ENCODE measurements at places on chromosomes 7 and 10.

- DNase-seq: no peak
Measured at GRCh38 chr10:89475125-89475524, 60.3 kb downstream of the SLC16A12 start.

GRCh38 chr10:33117816-33118215, 159.8 kb upstream of the ITGB1 start:
- peak; percentile 41 for DNase-seq

DNA sequence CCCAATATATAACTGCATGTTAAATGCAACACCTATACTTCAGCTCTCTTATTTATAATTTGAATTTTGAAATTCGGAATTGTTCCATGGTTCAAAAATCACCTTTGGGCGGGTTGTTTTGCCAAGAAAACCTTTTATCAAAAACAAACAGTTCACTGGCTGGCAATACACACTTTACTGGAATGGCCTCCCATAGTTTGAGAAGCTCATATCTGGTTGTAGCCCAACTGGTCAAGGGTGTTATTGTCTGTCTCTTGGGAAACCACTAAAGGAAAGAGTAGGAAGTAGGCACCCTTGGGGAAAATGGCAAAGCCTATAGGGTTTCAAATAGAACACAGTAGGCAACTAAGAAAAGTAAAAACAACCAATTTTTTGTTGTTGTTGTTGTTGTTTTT, 117.9 kb downstream of the HIPK2 start:
- DNase-seq: no peak

GRCh38 chr7:36109013-36109627, 43.9 kb upstream of the EEPD1 start:
- no peak for DNase-seq

DNA sequence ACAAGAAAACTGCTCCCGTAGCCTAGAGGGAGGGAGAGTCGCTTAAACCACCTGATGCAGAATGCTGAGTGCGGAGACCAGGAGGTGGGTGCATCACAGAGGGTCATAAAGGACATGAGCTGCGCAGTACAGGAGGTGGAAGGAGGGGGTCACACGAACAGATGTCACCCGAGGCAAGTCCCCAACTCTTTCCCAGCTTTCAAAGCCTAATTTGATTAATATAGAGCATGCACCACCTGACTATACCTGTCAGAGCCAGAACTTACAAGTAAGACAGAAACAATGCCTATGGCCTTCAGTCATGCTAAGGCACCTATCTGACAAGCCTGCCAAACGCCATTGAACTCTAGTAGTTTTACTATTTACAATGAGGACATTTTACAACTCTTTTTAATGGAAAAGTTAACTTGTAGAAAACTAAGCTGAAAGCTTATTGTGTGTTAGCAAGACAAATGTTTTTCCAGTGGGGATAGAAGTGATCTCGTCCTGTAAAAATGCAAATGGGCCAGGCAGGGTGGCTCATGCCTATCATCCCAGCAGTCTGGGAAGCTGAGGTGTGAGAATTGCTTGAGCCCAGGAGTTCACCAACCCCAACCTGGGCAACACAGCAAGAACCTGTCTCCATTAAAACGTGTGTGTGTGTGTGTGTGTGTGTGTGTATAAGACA, 1.1 kb upstream of the VOPP1 start:
- no peak for DNase-seq

GRCh38 chr7:43758822-43759683, 573 bp downstream of the BLVRA start:
- DNase-seq: peak; percentile 28

- no peak for DNase-seq
Measured at GRCh38 chr7:20402747-20403230, 72.1 kb downstream of the ITGB8 start.

DNA sequence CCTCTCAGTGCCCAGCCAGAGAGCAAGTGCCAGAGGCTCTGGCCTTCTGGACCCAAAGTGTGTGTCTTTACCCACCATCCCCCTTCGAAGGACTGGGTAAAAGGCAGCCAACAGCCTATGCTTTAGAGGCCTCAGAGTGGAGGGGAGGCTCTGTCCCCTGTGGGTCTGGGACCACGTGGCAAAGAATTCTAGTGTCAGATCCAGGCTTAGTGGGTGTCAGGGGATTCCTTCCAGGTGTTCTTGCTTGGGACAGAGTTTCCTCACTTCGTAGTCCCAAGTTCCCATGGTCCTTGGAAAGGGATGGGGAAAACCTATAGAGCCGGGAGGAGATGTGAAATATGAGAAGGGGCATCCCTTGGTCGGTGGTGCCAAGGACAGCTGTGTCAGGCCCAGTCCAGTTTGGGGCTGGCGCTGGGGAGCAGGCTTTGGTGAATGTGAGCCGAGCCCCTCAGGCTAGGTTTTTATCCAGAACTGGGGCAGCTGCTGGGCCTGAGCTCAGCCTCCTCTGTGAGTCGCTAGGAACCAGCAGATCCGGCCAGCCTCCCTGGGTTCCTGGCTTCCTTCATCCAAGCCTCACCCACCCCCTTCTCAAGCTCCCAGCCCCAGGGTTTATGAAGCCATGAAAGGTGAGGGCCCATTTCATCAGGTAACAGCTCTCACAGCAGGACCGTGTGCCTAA, 71.2 kb downstream of the C10orf105 start:
- no peak for DNase-seq

- DNase-seq: peak; percentile 21
Measured at GRCh38 chr7:135620980-135621850, 41.1 kb upstream of the STMP1 start.

DNA sequence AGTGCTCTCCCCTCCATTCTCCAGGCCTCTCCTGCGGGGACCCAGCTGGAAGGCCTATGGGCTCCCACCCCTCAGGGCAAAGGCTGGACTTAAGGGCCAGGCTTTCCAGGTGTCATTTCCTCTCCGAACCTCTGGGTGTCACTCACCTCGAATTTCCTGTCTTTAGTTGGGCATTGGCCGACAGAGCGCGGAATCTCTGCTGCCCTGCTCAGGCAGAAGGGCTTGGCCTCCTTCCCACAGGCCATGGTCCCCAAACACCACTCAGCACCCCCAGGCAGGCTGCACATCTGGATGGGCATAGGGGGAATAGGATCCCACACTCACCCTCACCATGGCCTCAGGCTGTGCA, 212.9 kb downstream of the CCSER2 start:
- DNase-seq: no peak

- no peak for DNase-seq
Measured at GRCh38 chr10:76558996-76559891, 1078.4 kb downstream of the KCNMA1 start.

- no peak for DNase-seq
Measured at GRCh38 chr7:114182837-114183236, 231.8 kb upstream of the FOXP2 start.

- no peak for DNase-seq
Measured at GRCh38 chr10:6394084-6394483, 186.0 kb downstream of the PRKCQ start.

- DNase-seq: no peak
Measured at GRCh38 chr10:62462461-62462860, 88.3 kb downstream of the ZNF365 start.

GRCh38 chr10:97356318-97356914, 21.9 kb upstream of the FRAT2 start:
- DNase-seq: no peak

- no peak for DNase-seq
Measured at GRCh38 chr10:4623200-4623599, 202.8 kb upstream of the AKR1E2 start.

DNA sequence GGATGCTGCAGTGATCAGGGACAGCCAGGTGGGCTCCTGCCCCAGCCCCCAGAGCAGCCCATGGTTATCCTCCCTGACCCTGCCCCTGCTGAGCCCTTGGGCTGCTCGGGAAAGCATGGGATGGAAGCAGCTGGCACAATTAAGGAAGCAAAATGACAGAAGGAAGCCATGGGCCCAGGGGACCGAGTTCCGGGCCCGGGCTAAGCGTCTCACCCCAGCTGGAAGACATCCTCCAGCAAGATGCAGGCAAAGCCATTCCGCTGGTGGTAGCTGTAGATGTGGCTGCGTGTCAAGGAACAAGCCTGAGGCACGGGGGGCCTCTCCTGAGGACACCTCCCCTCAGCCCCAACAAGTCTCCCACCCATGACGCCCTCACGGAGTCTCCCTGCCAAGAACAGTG, 1.1 kb downstream of the ATG9B start:
- DNase-seq: no peak

- no peak for DNase-seq
Measured at GRCh38 chr10:28171468-28172222, 131.2 kb downstream of the MPP7 start.

DNA sequence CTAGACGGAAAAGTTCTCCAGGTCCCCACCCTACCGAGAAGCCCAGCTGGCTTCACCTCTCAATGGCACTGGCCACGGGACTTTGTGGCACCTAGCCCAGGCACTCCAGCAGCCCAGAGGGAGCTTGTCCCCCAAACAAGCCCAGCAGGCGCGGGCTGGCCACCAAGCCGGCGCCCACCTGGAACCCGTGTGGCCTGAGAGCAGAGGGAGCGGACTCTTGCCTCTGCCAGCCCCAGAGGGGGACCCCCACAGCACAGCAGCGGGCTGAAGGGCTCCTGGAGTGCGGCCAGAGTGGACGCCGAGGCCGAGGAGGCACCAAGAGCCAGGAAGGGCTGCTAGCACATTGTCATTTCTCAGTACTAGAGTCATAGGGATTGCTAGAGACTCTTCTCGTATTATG, 671.4 kb downstream of the CNTNAP2 start:
- DNase-seq: no peak

DNA sequence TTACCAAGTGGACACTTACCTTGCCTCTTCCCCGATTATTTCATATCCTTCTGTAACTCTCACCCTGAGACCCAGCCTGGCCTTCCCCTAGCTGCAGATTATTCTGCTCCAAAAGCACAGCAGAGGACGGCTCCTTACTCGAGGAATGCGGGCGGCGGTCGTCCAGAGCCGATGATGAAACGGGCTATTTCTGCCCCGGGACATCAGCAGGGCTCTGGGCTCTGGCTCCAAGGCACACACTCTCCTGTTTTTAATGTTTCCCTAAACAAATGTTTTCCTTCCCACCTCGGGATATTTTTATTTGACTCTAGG, 343 bp upstream of the C10orf71 start:
- no peak for DNase-seq

DNA sequence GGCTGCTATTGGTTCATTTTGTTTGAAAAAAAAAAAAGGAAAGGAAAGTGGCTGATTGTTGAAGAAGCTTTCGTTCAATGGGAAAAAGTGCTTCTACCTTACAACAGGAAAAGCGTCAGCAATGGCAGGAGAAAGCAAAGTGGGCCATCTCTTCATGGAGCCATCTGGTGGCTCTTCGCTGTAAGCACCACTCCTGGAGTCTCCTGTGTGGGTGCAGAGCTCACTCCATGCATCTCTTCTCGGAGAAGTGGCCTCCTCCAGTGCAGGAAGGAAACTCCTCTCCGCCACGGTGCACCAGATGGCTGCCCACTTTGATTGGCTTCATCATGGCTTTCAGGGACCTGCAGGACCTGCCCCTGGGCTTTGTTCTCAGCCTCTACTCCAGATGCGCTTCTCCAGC, 250.9 kb downstream of the PTEN start:
- DNase-seq: no peak

DNA sequence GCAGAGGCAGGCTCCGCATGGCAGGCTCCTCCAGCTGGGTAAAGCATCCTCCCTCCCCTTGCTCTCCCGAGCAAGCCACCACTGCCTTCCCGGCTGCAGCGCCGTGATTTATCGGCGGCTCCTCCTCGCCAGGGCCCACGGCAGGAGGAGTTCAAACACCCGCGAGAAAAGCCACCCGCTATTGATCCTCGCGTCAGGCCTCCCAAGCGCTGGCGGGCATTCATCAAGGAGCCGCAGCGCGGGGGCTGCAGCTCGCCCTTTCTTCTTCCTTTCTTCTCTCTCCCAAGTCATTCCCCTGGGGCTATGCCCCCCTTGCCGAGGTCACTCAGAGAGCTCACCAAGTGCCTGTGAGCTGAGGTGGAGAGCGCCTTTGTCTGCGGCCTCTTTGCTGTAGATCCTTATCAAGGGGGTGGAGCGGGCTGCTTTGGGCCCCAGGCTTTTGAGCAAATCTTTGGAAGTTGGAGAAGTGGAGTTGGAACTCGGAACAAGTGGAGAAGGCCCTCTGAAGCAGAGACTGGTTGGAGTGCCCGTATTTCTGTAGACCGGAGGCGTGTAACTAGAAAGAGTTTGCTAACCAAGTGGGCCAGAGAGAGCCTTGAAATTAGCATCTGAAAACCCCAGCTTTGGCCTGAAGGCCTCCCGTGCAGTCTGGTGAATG, 107.2 kb upstream of the PPIF start:
- DNase-seq: no peak

- no peak for DNase-seq
Measured at GRCh38 chr7:70356787-70357328, 758.6 kb downstream of the AUTS2 start.

- no peak for DNase-seq
Measured at GRCh38 chr10:23826421-23826820, 382.5 kb upstream of the KIAA1217 start.

GRCh38 chr7:137717811-137718271, 128.9 kb downstream of the DGKI start:
- DNase-seq: no peak

- DNase-seq: no peak
Measured at GRCh38 chr7:155355745-155356144, 58.1 kb downstream of the INSIG1 start.

DNA sequence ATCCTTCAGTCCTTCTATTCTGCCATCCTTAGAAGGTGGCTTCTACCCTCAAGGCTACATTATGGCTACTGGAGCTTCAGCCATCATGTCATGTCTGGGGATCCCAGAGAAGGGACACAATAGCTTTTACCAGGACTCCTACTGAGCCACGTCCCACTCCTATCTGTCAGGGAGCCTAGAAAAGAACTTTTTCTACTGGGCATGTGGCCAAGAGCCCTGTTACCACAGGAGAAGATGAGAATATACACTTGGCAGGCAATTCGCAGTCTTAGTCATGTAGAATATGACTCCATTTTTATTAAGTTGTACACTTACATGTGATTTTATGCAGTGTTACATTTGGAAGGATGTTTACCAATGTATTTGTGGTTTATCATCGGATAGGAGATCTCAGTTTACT, 64.6 kb upstream of the KCNMA1 start:
- DNase-seq: no peak

DNA sequence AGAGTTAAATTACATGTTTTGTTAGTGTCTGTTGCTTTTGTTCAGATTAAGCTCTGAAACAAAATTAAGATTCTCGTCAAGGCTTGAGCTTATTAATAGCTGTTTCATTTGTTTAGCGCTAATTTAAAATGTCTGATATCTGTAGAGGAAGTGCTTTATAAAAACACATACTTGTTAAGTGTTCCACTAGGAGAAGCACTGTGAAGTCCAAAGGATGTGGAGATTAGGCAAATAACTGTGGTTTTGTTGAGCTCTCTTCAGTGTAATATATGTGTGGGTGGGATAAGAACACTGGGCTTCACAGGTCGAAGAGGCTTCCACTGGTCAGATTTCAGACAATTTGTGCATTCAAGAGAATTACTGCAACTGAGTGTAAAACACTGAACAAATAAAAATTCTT, 242.0 kb downstream of the AUTS2 start:
- no peak for DNase-seq
